ENCODE measurements at places on chromosomes 13 and 19. TPM values are rescaled to one million over a fixed set of nuclear protein-coding genes. Genes with fewer than 3 reads are reported as not detected.

Gene ZNF90
- 12.3 TPM for polyA plus RNA-seq

Gene HIPK4
- polyA plus RNA-seq = 0.04 TPM

Gene HOMER3
- polyA plus RNA-seq = 46.4 TPM

Gene ARRDC5
- polyA plus RNA-seq = not detected

Gene PRODH2
- polyA plus RNA-seq = 24.1 TPM

Gene ZNF878
- polyA plus RNA-seq = 1.4 TPM

Gene ZNF699
- polyA plus RNA-seq = 7.2 TPM

Gene STOML3
- polyA plus RNA-seq = not detected

Gene ZNF568
- 26.0 TPM for polyA plus RNA-seq

Gene F10
- polyA plus RNA-seq = 17.7 TPM

Gene FAM83E
- 0.98 TPM for polyA plus RNA-seq

Gene CEACAM21
- polyA plus RNA-seq = 1.6 TPM

Gene ZNF665
- 9.0 TPM for polyA plus RNA-seq

Gene PSPC1
- polyA plus RNA-seq = 87.4 TPM

Gene SPTBN4
- 1.8 TPM for polyA plus RNA-seq

Gene FLT3
- 0.28 TPM for polyA plus RNA-seq

Gene APOE
- polyA plus RNA-seq = 265 TPM

Data from right renal cortex interstitium (tissue), 3 donors.